HepG2 (cell line): ENCODE measurements at places on chromosomes 5 and 9. TPM values are rescaled to one million over a fixed set of nuclear protein-coding genes. Genes with fewer than 3 reads are reported as not detected.

GRCh38 chr9:131868766-131869165 lies 128.9 kb upstream of the RAPGEF1 start:
- H3K36me3 ChIP-seq, result no peaks in the 10 kb centered on the region
- no peak for DNase-seq
- H3K27ac ChIP-seq, result no peak overlapping the region

GRCh38 chr5:159095151-159095721 lies 4.5 kb downstream of the EBF1 start:
- H3K4me3 ChIP-seq, result no peak overlapping the region
- peaks cover 7% of the 10 kb centered on the region; the same call in 1 of the 2 replicates for H3K27me3 ChIP-seq
- no peak for DNase-seq
- H3K27ac ChIP-seq, result no peak overlapping the region

DNA sequence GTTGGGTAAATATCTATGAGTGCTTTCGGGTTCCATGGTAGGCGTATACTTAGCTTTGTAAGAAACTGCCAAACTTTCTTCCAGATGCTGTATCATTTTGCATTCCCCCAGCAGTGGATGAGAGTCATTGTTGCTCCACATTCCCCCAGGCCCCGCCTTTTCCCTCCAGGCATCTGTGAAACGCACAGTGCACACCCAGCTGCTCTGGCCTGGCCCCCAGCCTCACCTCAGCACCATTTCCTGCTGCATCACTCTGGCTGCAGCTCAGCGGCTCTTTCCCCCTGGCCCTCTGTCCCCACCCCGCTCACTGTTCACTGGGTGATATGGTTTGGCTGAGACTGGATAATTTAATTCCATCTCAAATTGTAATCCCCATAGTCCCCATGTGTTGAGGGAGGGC lies 76.6 kb upstream of the SPTLC1 start:
- H3K27me3 ChIP-seq, result no peaks in the 10 kb centered on the region
- H3K4me3 ChIP-seq, result no peak overlapping the region
- peaks cover 42% of the 10 kb centered on the region for H3K4me1 ChIP-seq
- H3K27ac ChIP-seq, result no peak overlapping the region
- DNase-seq, result no peak

DNA sequence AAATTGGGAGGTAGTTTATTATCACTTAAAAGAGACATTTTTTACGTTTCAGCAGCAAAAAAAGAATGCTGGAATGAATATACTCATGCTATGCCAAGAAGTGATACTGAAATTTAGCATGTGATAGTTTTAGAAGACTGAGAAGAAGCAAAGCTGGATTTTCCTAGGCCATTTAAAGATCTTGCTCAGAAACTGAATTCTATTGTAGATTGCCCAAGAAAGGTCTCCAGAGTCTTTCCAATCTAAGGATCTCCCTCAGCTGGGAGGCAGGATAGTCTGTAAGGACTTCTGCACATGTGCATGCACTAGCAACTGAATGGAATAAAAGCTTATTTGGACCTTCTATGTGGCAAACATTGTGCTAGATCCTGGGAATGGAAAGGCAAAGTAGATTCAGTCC lies 334.5 kb downstream of the DTWD2 start:
- H3K36me3 ChIP-seq, result no peaks in the 10 kb centered on the region
- no peak overlapping the region for H3K27ac ChIP-seq
- no peak overlapping the region for H3K4me3 ChIP-seq

DNA sequence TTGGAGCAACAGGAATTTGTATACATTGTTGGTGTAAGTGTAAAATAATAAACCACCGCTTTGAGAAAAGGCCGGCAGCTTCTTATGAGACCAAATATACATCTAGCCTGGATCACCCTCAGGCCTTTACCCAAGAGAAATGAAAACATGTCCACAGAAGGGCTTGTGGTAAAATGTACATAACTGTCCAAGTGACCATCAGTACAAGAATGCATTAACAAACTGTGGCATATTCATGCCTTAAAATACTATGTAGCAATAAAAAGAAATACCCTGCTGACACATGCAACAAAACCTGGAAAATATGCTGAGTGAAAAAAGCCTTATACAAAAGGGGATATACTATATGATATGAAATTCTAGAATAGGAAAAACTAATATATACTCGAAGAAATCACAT lies 311.9 kb upstream of the TRPC7 start:
- no peaks in the 10 kb centered on the region for H3K27me3 ChIP-seq
- H3K27ac ChIP-seq, result no peak overlapping the region
- no peaks in the 10 kb centered on the region for H3K4me1 ChIP-seq

DNA sequence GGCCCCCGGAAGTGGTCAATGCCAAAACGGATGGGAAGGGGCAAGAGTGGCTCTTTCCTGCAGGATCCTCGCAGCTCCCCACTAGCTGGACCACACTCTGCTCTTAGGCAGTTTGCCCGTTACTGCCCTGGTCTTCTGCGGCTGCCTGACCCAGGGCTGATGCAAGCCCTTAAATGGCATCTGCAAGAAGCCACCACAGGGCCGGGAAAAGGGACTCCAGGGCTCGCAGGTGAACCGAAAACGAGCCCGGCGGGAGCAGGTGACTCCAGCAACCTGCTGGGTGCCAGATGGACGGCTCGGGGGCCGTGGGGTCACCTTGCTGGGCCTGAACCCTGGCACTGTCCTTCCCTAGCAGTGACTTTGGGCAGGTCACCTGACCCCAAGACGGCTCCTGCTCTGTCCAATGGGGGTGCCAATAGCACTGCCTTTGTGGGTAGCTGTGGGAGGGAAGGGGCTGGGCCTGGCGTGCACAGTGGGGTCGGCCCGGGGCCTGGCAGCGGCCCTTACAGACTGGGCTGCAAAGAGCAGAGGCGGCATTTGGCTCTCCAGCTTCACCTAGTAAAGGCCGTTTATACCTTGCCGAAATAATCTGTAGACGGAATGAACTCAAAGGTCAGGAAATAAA lies 1.3 kb downstream of the TMEM250 start:
- H3K27ac ChIP-seq, result peak overlapping the region; percentile 96
- peaks cover 29% of the 10 kb centered on the region for H3K4me1 ChIP-seq
- peak overlapping the region; percentile 88 for H3K4me3 ChIP-seq
- H3K36me3 ChIP-seq, result no peaks in the 10 kb centered on the region
- no peaks in the 10 kb centered on the region; the same call in 1 of the 2 replicates for H3K27me3 ChIP-seq
- peak; percentile 61 for DNase-seq

DNA sequence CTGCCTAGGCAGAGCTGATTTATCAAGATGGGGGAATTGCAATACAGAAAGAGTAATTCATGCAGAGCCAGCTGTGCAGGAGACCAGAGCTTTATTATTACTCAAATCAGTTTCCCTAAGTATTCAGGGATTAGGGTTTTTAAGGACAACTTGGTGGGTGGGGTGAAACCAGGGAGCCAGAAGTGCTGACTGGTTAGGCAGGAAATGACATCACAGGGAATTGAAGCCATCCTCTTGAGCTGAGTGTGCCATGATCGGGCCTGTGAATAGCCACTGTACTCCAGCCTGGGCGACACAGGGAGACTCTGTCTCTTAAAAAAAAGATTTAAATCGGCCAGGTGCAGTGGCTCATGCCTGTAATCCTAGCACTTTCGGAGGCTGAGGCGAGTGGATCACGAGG lies 45.3 kb upstream of the CDK5RAP2 start:
- H3K4me1 ChIP-seq, result peaks cover 27% of the 10 kb centered on the region
- no peak for DNase-seq
- no peaks in the 10 kb centered on the region for H3K36me3 ChIP-seq
- no peak overlapping the region for H3K27ac ChIP-seq

GRCh38 chr9:104992659-104993058 lies 64.7 kb upstream of the ABCA1 start:
- H3K27ac ChIP-seq, result no peak overlapping the region
- H3K4me3 ChIP-seq, result no peak overlapping the region; the same call in 1 of the 2 replicates
- H3K36me3 ChIP-seq, result no peaks in the 10 kb centered on the region

DNA sequence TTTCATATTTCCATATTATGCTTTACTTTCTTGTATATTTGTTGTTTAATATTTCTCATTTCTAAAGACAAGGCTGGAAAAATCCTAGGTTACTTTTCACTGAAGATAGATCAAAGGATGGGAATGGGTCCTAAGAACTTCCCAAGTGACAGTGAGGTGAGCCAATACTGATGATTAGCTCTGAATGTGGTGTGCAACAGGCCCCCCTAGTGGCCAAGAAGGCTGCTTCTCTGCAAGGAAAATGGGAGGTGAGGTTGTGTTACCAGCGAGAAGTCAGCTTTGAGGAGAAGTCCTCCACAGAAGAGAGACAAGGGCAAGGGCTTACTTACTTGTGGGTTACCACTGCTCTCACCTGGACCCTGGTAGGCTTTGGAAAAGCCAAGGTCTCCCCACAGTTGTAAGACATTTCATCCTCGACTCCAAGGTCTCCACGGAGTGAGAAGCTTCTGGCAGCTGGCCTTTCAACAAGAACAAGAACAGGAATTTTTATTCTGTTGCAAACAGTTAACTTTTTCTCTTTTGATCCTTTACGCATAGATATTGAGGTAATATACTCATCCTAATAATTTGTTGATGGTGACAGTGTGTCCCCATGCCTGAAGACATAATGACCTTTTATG lies 69.9 kb downstream of the MAMDC2 start:
- H3K4me3 ChIP-seq, result no peak overlapping the region
- H3K27ac ChIP-seq, result no peak overlapping the region
- no peaks in the 10 kb centered on the region; the same call in 1 of the 2 replicates for H3K27me3 ChIP-seq
- peak; percentile 23 for DNase-seq
- H3K36me3 ChIP-seq, result no peaks in the 10 kb centered on the region

GRCh38 chr9:34203992-34204635 lies 25.3 kb downstream of the UBAP1 start:
- H3K27ac ChIP-seq, result no peak overlapping the region
- no peaks in the 10 kb centered on the region for H3K27me3 ChIP-seq
- DNase-seq, result no peak
- H3K4me1 ChIP-seq, result peaks cover 21% of the 10 kb centered on the region
- H3K36me3 ChIP-seq, result peaks cover 7% of the 10 kb centered on the region
- no peak overlapping the region for H3K4me3 ChIP-seq

GRCh38 chr9:9231946-9232345 lies 1380.9 kb downstream of the PTPRD start:
- DNase-seq, result no peak
- H3K27me3 ChIP-seq, result no peaks in the 10 kb centered on the region
- H3K27ac ChIP-seq, result no peak overlapping the region
- H3K4me3 ChIP-seq, result no peak overlapping the region
- H3K36me3 ChIP-seq, result no peaks in the 10 kb centered on the region

- no peak overlapping the region for H3K27ac ChIP-seq
- no peaks in the 10 kb centered on the region for H3K4me1 ChIP-seq
- no peaks in the 10 kb centered on the region for H3K27me3 ChIP-seq
- DNase-seq, result no peak
- H3K4me3 ChIP-seq, result no peak overlapping the region
These were observed 44.7 kb downstream of the GKAP1 start for GRCh38 chr9:83772860-83773259.

DNA sequence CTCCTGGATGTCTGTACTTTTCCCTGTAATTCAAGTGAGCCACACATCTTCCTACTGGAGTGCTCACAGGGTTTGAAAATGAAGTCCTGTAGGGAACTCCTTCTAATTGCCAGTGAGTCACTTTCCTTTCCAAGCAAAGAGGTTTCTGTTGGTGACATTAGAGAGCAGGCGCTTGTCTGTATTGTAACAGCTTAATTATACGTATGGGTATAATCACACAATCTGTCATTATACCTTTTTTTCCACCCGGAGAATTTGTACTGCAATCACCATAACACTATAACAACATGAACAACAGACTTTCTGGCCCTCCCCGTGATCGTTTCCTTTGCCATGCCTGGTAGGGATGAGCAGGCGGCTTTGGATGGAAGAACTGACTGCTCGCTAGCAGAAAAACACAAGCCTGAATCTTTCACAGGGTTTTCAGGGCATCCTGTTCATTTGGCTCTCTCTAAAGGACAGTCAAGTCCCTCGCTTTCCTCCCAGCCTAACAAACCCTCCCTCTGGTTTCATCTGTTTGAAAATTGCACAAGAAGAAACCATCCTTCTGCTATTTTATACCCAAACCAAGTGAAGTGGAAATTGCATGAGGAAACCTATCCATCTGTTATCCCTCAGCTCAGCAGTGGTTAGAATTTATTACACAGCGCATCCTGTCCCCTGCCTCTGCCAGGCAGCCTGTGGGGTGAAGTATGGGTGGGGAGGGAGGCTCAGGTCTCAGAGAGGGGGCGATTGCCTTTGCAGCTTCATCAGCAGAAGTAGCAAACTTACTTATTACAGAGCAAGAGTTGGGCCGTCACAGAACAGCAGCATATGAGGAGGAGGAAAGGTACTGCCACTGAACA lies 307.0 kb upstream of the TLE4 start:
- no peak for DNase-seq
- no peak overlapping the region for H3K4me3 ChIP-seq
- no peaks in the 10 kb centered on the region for H3K27me3 ChIP-seq
- H3K27ac ChIP-seq, result no peak overlapping the region

- H3K4me3 ChIP-seq, result no peak overlapping the region
- DNase-seq, result no peak
- no peaks in the 10 kb centered on the region for H3K4me1 ChIP-seq
- H3K27ac ChIP-seq, result no peak overlapping the region
- H3K27me3 ChIP-seq, result no peaks in the 10 kb centered on the region
These were observed 93.6 kb downstream of the CAMSAP1 start for GRCh38 chr9:135813671-135814290.

DNA sequence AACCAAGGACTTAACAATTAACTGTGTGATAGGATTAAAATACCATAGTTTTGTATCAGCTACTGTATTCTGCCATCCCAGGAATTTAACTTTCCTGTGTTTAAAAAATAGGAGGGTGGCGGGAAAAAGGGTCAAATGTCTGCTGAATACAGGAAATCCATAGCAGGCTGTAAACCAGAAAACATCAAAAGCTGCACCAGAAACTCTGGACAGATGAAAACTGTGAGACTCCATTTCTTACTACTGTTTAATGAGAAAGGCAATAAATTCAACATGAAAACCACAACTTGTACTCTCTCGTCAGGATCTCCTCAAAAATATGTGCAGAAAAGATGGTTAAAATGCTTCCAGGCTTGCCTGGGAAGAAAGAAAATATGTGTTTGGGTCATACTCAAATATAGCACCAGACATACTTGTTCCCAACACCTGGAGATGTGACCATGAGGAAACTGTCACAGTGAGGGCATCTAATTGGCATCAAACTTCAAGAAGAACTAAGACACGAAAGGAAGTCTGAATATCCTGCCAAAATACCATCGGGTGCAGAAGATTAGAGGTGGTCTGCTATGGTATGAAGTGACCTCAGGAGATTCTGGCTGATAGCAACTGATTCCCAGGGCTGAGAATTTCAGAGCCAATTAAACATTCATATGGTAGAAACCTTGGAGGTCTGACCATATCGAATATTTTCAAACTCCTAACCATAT lies 164.7 kb upstream of the TARS1 start:
- H3K36me3 ChIP-seq, result no peaks in the 10 kb centered on the region
- no peak overlapping the region for H3K4me3 ChIP-seq
- no peak overlapping the region for H3K27ac ChIP-seq
- H3K27me3 ChIP-seq, result no peaks in the 10 kb centered on the region

GRCh38 chr5:177973066-177973635 lies 22.9 kb downstream of the PROP1 start:
- no peaks in the 10 kb centered on the region for H3K4me1 ChIP-seq
- H3K27ac ChIP-seq, result no peak overlapping the region
- no peak overlapping the region for H3K4me3 ChIP-seq

C9orf50 gene
- not detected in 2 replicates for total RNA-seq

ASS1 gene
- total RNA-seq, result 77.6 and 89.0 TPM in 2 replicates

SLC6A7 gene
- not detected in 2 replicates for total RNA-seq

EQTN gene
- not detected in 2 replicates for total RNA-seq

TAF11L8 gene
- not detected in 2 replicates for total RNA-seq

ATG10 gene
- 5.6 and 5.7 TPM in 2 replicates for total RNA-seq

TERT gene
- 1.2 and 5.9 TPM in 2 replicates for total RNA-seq
